ENCODE measurements at places on chromosomes 1 and 21. TPM values are rescaled to one million over a fixed set of nuclear protein-coding genes. Genes with fewer than 3 reads are reported as not detected.

- no peaks in the 10 kb centered on the region for H3K27me3 ChIP-seq
- peaks cover 12% of the 10 kb centered on the region for H3K4me1 ChIP-seq
- H3K36me3 ChIP-seq, result peaks cover 40% of the 10 kb centered on the region
- DNase-seq, result no peak
- H3K27ac ChIP-seq, result no peak overlapping the region
- H3K4me3 ChIP-seq, result no peak overlapping the region
Measured at GRCh38 chr1:151760597-151761385, 2.5 kb downstream of the MRPL9 start.

- no peaks in the 10 kb centered on the region for H3K27me3 ChIP-seq
- H3K36me3 ChIP-seq, result no peaks in the 10 kb centered on the region
- DNase-seq, result no peak
- no peak overlapping the region for H3K4me3 ChIP-seq
- H3K4me1 ChIP-seq, result no peaks in the 10 kb centered on the region
Measured at GRCh38 chr1:70455291-70455690, 44.2 kb downstream of the CTH start.

- peaks cover 71% of the 10 kb centered on the region for H3K4me1 ChIP-seq
- peak overlapping the region; percentile 89 for H3K27ac ChIP-seq
- H3K36me3 ChIP-seq, result no peaks in the 10 kb centered on the region
Measured at GRCh38 chr1:39196244-39197215, 8.0 kb upstream of the MACF1 start.

- H3K4me3 ChIP-seq, result no peak overlapping the region
- H3K27me3 ChIP-seq, result no peaks in the 10 kb centered on the region
- H3K27ac ChIP-seq, result no peak overlapping the region
- no peak for DNase-seq
Measured at GRCh38 chr1:5856246-5856815, 135.9 kb downstream of the NPHP4 start.

DNA sequence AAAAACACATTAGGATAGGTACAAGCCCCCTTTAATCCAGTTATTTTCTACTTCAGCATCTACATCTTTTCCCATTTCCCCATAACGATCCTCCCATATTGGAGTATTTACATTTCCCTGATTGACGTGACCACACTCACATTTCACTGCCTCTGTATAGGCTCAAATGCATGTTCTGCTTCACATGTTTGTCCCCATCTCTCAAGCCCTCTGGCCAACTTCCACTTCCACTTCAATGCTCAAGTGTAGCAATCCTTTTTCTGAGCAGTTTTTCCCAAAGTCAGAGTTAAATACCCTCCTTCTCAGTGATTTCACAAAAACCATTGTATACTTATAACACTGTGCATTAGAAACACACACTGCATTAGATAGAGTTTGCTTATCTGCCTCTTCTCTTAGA, 61.8 kb upstream of the TTLL7 start:
- no peak for DNase-seq
- no peaks in the 10 kb centered on the region for H3K36me3 ChIP-seq
- no peaks in the 10 kb centered on the region for H3K4me1 ChIP-seq
- peaks cover 4% of the 10 kb centered on the region for H3K27me3 ChIP-seq

GRCh38 chr1:8374812-8375211, 56.9 kb downstream of the SLC45A1 start:
- no peaks in the 10 kb centered on the region for H3K27me3 ChIP-seq
- peaks cover 36% of the 10 kb centered on the region for H3K4me1 ChIP-seq
- H3K4me3 ChIP-seq, result no peak overlapping the region
- H3K27ac ChIP-seq, result no peak overlapping the region
- DNase-seq, result no peak

DNA sequence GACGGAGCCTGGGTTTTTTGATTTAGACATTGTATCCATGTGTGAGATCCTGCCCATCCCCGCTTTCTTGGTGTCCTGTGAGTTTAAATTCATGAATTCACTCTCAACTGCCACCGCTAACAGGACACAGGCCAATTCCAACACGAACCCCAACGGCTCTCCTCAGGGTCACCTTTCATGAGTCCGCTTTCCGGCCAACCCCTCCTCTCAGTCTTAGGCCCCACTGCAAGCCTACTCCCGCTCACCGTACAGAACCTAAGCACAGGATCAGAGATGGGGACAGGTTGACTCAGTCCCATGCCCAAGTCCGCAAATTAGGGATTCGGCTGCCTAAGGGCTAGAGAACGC, 238 bp upstream of the SCP2 start:
- H3K4me1 ChIP-seq, result peaks cover 17% of the 10 kb centered on the region
- H3K27me3 ChIP-seq, result no peaks in the 10 kb centered on the region
- no peak for DNase-seq
- H3K4me3 ChIP-seq, result peak overlapping the region; percentile 57
- no peak overlapping the region for H3K27ac ChIP-seq

DNA sequence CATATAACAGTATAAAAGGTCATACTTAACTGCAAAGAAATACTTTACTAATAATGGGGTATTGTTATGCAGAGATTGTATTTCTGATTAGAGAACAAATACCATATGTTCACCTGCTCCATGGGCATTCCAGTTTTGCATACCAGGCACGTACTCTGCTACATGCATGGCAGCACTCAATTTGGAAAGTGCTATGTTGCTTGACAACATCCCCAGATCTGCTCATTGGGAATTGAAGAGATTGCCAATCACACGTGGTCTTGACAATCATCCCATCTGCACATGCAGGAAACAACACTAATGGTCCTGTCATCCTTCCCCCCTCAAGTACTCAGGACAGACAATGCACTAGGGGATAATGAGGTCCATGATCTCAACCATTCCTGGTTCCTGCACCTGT, 63.4 kb upstream of the PDE4B start:
- no peaks in the 10 kb centered on the region for H3K4me1 ChIP-seq
- no peaks in the 10 kb centered on the region for H3K27me3 ChIP-seq
- no peak for DNase-seq
- no peak overlapping the region for H3K4me3 ChIP-seq

The CHD1L gene
- total RNA-seq, result 25.3 TPM

The CSF3R gene
- total RNA-seq, result 3.6 TPM

The TSPAN2 gene
- total RNA-seq, result 5.0 TPM

The TCP10L gene
- 0.37 TPM for total RNA-seq

The AMY1C gene
- total RNA-seq, result not detected

The ADARB1 gene
- total RNA-seq, result 52.9 TPM

All from CD4-positive, CD25-positive, alpha-beta regulatory T cell (primary cell).